Transverse colon (tissue), 4 donors: ENCODE measurements at places on chromosomes 16 and 17. TPM values are rescaled to one million over a fixed set of nuclear protein-coding genes. Genes with fewer than 3 reads are reported as not detected.

The TBC1D3K gene
- not detected for total RNA-seq

The LDHD gene
- 135 TPM for total RNA-seq

The CPNE2 gene
- 154 TPM for total RNA-seq

The SLC22A31 gene
- total RNA-seq, result 1.3 TPM

The LRRC37A gene
- total RNA-seq, result 3.0 TPM

DNA sequence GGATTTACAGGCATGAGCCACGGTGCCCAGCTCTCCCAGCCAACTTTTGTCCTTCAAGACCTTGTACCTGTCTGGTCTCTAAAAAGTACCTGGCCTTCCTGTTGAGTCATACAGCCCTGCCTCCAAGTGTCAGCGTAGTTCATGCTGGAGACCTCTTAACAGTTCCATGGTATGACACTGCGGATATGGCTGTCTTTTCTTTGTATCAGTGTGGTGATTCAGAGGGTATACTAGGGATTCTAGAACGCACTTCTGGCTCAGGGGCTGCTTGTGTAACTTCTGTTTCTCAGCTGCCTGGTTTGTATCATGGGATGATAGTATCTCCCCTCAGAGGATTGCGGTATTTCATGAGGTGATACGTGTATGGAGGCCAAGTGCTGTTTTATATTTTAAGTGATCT is 2.0 kb upstream of the TMEM11 start:
- no peak for DNase-seq

- no peak for DNase-seq
These were observed 309.2 kb upstream of the CCL2 start for GRCh38 chr17:33945646-33946546.

GRCh38 chr17:2292100-2292499 is 11.5 kb downstream of the SMG6 start:
- no peak for DNase-seq
